ENCODE measurements at places on chromosomes 2 and 18.

DNA sequence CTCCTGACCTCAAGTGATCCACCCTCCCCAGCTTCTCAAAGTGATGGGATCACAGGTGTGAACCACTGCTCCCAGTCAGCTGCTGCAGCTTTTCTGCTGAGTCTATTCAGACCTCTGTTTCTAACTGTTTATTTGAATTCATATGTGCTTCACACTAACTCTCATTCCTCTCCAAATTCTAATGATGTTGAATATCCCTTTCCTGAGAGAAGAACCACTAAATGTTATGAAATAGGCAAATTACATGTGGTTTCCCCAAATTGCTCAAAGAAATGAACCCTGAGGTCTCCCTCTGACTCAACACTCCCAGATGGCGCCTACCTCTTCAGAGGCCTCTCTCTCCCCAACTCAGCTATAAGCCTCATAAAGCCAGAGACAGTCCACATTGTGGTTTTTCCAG, 98.6 kb downstream of the IRS1 start:
- DNase-seq = peak; percentile 20

GRCh38 chr2:31349160-31349559, 65.4 kb downstream of the XDH start:
- DNase-seq = no peak

DNA sequence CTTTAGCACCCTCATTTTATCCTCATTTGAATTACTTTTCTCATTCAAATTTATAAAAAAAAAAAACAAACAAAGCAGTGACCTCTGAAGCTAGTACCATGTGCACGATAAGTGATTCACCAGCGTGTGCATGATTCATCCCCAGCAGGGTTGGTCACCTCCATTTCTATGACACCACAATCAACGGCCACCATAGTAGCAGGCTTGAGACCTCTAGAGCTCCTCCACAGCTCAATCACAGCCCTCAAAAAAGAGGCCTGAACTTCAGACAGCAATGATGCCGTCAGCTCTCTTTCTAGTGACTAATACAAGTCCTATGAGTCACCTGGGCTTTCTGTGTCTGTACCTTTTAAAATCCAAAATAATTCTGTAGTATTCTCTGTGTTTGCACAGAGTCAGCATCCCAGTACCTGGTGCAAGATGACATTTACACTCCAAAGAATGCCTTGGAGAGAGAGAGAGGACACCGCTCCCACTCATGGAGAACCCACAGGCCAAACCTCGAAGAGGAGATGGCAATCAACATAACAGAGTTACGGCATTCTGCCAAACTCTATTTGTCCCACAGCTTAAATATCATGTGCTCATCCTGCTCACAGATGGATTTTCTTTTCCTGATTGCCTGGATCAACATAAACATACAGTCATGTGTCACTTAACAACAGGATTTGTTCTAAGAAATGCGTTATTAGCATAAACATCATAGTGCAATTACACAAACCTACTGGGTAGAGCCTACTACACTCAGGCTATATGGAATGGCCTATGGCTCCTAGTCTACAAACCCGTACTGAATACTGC, 58.7 kb downstream of the L3MBTL4 start:
- DNase-seq = no peak

DNA sequence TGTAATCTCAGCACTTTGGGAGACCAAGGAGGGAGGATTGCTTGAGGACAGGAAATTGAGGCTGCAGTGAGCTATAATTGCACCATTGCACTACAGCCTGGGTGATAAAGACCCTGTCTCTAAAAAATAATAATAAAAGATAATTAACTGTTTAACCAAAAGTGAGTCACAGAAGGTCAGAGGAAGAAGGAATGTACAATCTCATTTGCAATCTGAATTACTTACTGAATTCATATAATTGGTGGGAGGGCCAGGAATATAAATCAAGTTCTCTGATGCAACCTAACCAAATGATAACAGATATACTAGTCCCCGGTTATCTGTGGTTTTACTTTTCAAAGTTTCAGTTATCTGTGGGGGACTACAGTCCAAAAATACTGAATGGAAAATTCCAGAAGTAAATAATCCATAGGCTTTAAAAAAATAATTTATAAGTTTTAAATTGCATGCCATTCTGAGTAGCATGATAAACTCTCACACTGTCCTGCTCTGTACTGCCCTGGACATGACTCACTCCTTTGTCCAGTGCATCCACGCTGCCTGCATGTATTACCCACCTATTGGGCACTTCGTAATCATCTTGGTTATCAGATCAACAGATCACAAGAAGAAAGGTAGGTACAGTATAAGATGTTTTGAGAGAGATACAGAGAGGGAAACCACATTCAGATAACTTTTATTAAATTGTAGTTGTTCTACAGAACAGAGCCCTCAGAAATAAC, 12.8 kb upstream of the MATN3 start:
- DNase-seq = no peak

DNA sequence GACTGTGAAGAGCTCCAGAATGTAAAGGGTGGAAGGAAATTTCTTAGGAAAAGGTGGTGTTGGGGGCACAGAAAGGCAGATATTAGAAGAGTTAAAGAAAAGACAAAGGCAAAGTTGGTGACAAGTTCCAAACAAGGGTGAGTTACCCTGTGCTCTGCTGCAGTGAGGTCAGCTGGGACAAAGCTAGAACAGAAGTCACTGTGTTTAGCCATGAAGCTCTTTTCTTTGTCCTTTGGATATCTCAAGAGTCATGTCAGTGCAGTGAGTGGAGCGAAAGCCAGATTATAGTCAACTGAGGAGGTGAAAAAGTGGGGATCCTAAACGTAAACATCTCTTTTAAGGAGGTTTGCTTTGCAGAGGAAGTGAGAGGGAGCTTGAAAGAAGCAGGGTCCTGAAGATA, 187.8 kb upstream of the ALPP start:
- no peak for DNase-seq

GRCh38 chr2:157470321-157470720, 26.4 kb upstream of the CYTIP start:
- no peak for DNase-seq

- no peak for DNase-seq
Observed at GRCh38 chr2:148479398-148479797, 165.2 kb upstream of the EPC2 start.

- no peak for DNase-seq
Observed at GRCh38 chr2:110678457-110679336, 834 bp upstream of the BUB1 start.

DNA sequence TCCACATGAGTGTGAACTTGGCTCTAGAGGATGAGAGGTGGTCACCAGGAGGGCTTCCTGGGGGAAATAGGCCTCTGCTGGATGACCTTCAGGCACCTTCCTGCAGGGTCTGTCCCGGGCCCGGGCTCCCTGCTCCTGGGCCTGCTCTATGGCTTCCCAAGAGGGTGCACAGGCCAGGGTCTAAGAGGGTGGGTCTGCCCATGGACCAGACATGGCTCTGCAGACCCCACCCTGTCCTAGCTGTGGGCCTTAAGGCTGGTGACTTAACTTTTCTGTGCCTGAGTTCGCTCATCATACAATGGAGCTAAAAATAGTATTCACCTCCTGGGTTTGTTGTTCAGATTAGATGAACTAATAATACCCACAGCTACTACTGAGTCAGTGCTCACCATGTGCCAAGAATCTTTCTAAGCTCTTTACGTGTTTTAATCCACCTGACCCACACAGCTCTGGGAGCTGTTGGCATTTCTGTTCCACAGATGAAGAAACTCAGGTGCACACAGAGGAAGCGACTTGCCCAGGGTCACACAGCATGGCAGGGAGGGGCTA, 14.4 kb downstream of the INHBB start:
- no peak for DNase-seq

- DNase-seq = no peak
Observed at GRCh38 chr2:80889009-80889408, 584.5 kb upstream of the LRRTM1 start.

- no peak for DNase-seq
Observed at GRCh38 chr18:62928326-62928725, 213.0 kb downstream of the PHLPP1 start.

- DNase-seq = no peak
Observed at GRCh38 chr2:197165020-197165419, 145.6 kb downstream of the ANKRD44 start.

- no peak for DNase-seq
Observed at GRCh38 chr2:152047824-152048471, 50.9 kb downstream of the CACNB4 start.

DNA sequence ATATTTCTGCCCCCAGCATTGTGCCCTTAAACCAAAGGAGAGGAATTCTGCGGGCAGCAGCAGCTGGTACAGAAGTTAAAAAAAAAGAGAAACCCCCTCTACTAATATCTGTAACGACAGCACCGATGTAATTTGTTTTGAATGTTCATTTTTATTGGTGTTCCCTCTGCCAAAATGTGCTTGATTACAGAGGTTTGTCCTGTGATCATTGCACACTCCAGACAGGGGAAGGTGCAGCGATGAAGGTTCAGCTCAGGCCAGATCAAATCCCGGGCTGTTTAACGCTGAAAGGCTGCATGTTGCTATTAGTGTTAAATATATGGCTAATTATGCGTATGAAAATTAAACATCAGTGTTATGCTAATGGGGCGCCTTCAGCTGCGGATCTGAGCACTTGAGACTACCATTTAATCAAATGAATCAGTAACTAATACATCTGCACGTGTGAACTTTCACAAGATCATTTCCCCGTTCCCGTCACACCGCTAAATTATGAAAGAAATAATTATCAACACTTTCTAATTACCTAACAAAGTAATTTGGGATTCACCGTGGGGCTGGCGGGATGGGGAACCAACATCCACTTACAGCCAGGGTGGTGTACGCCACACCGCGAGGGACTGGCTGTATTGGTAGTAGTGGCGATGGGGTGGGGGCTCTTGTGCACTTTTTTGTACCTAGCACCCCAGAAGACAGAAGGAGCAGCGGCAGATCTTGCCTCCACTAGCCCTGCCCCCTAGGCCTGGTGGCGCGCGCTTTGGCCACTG, 1.5 kb upstream of the DLX1 start:
- DNase-seq = no peak

GRCh38 chr2:10964052-10964790, 52.5 kb downstream of the KCNF1 start:
- DNase-seq = no peak

GRCh38 chr18:77267969-77268368, 18.3 kb downstream of the GALR1 start:
- DNase-seq = no peak

DNA sequence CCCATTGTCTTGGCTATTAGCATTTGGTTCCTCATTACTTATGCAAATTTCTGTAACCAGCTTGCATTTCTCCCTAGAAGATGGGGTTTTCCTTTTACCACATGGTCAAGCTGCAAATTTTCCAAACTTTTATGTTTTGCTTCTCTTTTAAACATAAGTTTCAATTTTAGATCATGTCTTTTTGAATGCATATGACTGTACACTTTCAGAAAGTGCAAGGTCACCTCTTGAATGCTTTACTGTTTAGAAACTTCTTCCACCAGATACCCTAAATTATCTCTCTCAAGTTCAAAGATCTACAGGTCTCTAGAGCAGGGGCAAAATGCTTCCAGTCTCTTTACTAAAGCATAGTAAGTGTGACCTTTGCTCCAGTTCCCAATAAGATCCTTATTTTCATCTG, 837.6 kb upstream of the NXPH2 start:
- no peak for DNase-seq

DNA sequence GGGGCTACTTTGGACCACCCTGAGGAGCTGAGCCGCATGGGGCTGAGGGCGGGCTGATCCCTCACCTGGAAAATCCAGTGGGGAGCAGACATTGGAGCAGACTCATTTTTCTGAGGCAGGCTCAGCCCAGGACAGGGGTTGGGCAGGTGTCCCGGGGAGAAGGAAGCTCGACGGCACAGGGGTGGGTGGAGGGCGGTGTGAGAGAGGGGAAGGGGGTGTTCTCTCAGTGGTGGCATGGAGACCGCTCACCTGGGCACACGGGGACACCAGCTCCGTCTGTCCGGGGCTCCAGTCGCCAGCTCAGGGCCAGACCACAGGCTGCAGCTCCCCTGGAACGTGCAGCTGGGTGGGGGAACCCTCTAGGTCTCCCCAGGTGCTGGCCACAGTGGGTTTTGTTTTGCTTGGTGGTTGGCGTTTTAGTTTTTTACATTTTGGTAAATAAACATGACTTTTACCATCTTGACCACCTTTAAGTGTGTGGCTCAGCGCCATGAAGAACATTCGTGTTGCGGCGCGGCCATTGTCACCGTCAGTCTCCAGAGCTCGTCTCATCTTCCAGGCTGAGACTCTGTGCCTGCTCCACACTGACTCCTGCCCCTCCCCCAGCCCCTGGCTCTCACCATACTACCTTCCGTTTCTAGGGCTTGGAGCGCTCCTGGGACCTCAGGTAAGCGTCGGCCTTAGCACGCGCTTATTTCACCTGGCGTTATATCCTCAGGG, 4.3 kb upstream of the MAB21L4 start:
- DNase-seq = no peak

DNA sequence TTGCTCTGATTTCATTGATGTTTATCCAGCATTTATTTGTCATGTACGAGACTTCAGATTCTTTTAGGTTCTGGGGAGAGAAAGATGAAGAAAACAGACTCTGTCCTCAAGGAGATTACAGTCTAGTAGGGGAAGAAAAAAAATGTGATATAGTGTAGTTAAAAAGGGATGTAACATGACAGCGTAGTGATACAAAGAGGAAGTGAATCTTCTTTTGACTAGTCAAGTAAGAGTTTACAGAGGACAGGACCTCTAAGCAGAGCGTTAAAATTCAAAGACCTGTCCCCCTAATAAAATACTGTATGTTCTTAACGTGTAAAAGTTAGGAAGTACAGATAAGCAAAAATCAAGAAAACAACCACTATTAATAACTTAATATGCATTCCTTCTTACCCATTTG, 47.7 kb downstream of the NCOA1 start:
- no peak for DNase-seq

GRCh38 chr2:63051042-63051794, 588 bp downstream of the OTX1 start:
- DNase-seq = no peak

- no peak for DNase-seq
Observed at GRCh38 chr2:222672068-222672401, 577 bp downstream of the MOGAT1 start.

DNA sequence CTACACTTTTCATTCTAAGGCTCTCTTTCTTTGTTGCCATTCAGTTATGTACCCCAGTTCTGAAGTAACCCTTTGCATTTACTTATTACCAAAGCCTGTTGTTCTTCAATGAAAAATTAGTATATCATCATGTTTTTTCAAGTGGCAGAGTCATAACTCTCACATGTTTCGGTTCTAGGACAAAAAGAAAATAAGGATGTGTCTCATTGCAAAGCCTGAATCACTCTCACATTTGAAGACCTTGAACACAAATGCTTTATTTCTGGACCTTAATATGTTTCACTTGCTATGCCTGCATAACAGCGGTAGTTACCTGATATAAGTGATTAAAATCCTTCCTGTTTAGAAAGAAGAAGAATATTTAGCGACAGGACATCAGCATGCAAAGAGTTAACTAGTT, 49.1 kb downstream of the ZEB2 start:
- no peak for DNase-seq

GRCh38 chr2:166831930-166832329, 56.4 kb upstream of the XIRP2 start:
- no peak for DNase-seq

- peak; percentile 79 for DNase-seq
Observed at GRCh38 chr2:189347540-189347939, 93.7 kb upstream of the WDR75 start.

Measured in brain pericyte (primary cell).